ENCODE measurements at places on chromosomes 3 and 15.

- DNase-seq: no peak
Measured at GRCh38 chr3:57896691-57897090, 111.5 kb upstream of the FLNB start.

- DNase-seq: no peak
Measured at GRCh38 chr15:92819278-92820235, 80.6 kb upstream of the CHD2 start.

DNA sequence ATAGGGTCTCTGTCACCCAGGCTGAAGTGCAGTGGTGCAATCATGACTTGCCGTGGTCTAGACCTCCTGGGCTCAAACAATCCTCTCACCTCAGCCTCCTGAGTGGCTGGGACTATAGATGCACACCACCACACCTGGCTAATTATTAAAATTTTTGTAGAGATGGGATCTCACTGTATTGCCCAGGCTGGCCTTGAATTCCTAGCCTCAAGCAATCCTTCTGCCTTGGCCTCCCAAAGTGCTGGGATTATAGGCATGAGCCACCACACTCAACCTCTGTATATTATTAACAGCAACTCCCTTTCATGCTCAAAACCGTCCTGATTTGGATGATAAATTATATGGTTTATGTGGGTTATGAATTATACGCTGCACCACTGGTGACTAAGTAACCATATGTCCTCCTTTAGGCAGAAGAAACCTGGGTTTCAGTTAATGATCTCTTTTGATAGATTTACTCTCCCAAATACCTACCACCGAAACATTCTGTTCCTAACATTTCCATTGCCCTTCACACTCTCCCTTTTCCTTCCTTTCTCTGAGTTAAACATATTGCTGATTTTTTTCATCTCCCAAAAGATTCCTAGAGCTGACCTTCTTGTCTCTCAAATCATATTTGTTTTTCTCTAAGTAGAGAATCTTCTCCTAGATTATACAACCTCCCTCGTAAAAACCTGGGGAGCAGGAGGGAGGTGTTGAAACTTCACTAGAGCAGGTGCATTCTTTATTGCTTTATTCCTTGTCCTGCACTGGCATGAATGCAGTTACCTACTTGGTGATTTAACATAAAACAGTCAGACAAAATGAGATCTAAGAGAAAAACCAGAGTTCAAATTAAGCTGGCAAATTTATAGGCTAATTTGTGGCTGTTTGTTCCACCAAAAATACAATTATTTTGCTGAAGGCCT lies 32.9 kb downstream of the PCYT1A start:
- no peak for DNase-seq

- DNase-seq: no peak
Measured at GRCh38 chr3:33250712-33251111, 26.5 kb upstream of the FBXL2 start.

DNA sequence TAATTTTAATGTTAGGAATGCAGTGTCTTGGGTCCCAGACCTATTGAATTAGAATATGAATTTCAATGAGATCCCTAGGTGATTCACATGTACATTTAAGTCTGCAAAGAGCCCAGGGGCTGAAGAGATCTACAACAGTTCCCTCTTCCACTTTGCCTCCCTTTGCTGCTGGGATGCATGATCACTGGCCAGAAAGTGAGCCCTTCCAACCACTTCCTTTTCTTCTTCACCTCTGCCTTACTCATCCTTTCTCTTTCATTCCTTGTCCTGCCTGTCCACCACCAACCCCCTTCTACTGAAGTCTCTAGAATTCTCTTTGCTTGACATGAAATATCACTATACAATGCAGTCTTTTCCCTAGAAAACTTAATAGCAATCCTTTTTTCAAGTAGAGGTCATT lies 222.4 kb upstream of the LRIG1 start:
- DNase-seq: no peak

DNA sequence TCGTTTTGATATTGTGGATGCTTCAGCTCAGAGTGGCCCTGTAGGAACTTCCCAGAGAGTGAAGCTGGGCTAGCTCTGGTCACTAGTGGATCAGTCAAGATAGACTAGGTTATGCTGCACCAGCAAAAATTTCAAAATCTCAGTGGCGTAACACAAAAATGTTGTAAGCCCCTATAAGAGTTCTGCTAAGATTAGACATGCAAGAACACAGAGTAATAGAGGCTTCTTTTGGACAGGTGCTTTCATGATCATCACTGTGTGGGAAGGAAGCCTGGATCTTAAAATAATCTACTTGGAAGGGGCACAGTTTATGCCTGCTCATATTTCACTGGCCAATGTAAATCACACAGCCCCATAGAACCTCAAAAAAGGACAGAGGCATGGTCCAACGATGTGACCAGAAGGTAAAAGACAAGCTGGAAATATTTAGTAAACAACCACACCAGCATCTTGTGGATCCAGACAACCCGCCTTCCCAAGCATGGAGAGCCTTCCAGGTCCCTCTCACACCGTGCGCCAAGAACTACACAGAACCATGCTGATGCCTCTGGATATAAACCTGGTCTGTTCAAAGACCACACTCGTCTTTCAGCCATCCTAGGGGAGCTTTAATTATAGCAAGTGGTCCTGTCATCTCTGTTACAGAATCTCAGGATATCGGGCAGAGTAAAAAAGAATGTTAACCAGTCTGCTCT lies 554.3 kb downstream of the EPHB1 start:
- no peak for DNase-seq

DNA sequence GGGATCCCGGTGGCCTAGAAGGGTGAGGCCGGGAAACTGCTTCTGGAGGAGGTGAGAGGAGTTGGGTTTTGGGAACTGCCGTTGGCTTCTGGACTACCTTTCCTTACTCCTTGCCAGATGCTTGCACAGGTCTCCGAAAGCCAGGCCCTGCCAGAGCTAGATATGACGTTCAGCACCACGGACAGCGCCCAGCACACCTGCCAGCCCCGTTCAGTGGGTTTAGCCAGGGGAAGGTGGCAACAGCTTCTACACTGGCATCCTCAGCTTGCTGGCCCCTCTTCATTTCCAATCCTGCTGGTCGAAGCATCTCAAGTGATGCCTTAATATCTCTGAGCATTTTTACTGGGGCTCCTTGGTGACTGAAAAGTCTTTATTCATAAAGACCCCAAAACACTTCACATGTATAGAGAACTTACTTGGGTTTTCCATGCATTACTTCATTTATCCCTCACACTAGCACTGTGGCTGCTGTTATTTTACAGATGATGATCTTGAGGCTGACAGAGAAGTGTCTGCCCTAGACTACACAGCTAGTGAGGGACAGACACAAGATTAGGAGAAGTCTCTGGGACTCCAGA lies 21.9 kb downstream of the HCN4 start:
- DNase-seq: peak; percentile 14

GRCh38 chr3:30523366-30523765 lies 83.0 kb upstream of the TGFBR2 start:
- DNase-seq: no peak

GRCh38 chr15:33262306-33262705 lies 48.5 kb upstream of the RYR3 start:
- no peak for DNase-seq

DNA sequence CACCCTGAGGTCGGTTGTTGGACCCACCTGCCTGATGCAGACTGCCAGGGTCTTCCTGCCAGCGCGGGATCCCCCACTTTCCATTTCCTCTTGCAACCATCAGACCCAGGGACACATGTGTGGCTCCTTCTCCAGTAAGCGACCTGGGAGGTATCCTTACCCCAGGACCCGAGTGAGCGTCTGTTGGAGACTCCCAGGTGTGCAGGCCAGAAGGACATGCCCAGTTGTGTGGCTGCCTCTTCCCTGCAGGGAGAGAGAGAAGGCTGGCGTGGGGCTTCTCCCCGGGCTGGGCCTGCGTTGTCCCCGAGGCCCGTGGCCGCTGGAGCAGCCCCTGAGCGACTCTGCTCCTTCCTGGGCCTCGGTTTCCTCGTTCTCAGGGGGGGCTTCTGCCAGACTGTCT lies 56.8 kb downstream of the APBA2 start:
- no peak for DNase-seq

GRCh38 chr3:70057426-70057825 lies 57.9 kb downstream of the SAMMSON start:
- no peak for DNase-seq

GRCh38 chr3:124787476-124788195 lies 57.4 kb downstream of the UMPS start:
- no peak for DNase-seq

- no peak for DNase-seq
Measured at GRCh38 chr15:58549013-58549784, 117.4 kb downstream of the LIPC start.

DNA sequence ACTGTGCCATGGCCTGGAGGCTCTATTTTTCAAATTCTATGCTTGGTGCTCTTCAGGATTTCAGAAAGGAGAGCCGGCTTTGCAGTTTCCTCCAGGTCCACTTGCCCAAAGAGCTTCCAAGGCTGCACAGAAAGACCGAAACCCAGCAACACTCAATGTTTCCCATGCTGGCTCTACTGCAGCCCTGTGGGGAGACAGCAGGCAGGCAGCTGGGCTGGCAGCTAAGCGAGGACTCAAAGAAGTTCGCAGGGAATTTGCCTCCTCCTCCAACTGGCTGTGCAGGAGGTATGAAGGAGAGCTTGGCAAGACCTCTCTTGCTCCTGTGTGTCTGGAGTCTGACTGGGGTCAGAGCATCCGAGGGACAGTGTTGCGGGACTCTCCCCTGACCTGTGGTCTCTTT lies 17.4 kb upstream of the ITGA11 start:
- no peak for DNase-seq

All from central memory CD4-positive, alpha-beta T cell (primary cell).